ENCODE measurements at places on chromosomes 13 and 19.

GRCh38 chr19:5933391-5934068 lies 19.5 kb downstream of the CAPS start:
- no peak for DNase-seq

GRCh38 chr19:10836479-10837330 lies 693 bp upstream of the TMED1 start:
- DNase-seq, result no peak

DNA sequence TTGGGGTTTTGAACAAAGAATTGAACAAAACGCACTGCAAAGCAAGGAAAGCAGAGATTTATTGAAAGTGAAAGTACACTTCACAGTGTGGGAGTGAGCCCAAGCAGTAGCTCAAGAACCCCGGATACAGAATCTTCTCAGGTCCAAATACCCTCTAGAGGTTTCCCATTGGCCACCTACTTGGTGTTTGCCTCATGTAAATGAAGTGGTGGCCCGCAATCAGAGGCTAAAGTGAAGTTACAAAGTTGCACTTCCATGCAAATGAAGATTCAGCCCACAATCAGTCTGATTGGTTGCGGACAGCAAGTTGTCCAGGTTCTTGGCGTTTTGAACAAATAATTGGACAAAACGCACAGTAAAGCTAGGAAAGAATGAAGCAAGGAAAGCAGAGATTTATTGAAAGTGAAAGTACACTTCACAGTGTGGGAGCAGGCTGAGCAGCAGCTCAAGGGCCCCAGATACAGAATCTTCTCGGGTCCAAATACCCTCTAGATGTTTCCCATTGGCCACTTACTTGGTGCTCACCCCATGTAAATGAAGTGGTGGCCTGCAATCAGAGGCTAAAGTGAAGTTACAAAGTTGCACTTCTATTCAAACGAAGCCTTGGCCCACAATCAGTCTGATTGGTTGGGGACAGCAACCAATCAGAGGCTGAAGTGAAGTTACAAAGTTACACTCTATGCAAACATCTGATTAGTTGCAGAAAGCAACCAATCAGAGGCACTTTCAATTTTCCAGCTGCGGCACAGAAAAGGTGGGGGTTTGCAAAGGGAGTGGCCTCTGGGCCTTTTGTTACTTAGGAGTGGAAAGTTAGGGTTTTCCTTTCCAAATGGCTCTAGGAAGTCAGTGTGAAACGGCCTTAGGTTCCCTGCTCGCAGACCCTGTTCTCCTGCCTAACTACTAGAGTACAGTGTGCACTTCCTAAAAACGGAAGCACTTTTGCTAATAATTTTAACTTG lies 4.8 kb upstream of the TM9SF2 start:
- no peak for DNase-seq

DNA sequence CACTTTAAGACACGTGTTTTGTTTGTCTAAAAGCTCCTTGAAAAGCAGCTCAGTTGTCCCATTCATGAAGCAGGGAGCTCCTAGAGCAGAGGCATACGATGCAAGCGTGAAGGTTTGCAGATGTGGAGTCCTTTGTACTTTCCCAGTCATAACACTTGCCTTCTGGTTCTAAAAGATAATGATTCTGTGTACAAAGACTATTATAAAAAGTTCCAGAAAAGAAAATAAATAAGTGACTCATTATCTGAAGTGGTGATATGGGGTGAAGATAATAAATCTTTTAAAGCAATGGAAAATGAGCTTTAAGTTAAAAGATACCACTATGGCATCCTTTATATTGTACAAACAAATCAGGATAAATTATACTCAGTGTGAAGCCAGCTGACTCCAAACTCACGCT lies 569.9 kb downstream of the MYO16 start:
- no peak for DNase-seq

GRCh38 chr13:111183087-111183645 lies 68.1 kb downstream of the ARHGEF7 start:
- DNase-seq, result no peak

DNA sequence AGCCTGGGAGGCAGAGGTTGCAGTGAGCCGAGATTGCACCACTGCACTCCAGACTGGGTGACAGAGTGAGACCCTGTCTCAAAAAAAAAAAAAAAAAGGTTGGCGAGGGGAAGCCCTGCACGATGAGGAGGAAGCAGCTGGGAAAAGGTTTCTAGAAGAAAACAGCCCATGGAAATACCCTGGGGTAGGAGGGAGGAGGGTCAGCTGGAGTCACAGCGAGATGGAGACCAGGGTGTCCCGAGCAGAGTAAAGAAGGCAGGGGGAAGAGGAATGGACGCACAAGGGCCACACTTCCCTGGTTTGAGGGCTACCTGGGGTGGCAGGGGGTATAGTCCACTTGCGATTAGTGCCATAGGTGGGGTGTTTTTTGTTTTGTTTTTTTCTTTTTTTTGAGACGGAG lies 6.4 kb downstream of the KANK3 start:
- no peak for DNase-seq

GRCh38 chr13:110455941-110456340 lies 105.6 kb downstream of the RAB20 start:
- no peak for DNase-seq

GRCh38 chr19:4053423-4054324 lies 13.0 kb downstream of the ZBTB7A start:
- no peak for DNase-seq

DNA sequence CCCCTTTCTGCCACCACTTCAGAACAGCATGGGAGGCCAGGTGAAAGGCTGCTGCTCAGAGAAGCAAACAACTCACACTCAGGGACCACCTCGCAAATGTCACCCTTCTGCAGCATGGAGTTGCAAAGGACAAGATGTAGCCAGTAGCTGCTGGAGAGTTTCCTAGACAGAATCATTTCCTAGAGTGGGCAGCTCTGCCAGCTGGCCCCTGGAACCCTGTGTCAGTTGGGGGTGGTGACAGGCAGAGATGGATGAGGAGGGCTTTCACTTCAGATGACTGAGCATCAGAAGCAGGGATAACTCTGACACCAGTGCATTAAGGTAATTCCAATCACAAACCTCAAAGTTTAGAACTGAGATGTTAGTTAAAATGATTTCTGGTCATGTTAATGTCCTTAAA lies 34.4 kb upstream of the EPHX3 start:
- DNase-seq, result no peak

DNA sequence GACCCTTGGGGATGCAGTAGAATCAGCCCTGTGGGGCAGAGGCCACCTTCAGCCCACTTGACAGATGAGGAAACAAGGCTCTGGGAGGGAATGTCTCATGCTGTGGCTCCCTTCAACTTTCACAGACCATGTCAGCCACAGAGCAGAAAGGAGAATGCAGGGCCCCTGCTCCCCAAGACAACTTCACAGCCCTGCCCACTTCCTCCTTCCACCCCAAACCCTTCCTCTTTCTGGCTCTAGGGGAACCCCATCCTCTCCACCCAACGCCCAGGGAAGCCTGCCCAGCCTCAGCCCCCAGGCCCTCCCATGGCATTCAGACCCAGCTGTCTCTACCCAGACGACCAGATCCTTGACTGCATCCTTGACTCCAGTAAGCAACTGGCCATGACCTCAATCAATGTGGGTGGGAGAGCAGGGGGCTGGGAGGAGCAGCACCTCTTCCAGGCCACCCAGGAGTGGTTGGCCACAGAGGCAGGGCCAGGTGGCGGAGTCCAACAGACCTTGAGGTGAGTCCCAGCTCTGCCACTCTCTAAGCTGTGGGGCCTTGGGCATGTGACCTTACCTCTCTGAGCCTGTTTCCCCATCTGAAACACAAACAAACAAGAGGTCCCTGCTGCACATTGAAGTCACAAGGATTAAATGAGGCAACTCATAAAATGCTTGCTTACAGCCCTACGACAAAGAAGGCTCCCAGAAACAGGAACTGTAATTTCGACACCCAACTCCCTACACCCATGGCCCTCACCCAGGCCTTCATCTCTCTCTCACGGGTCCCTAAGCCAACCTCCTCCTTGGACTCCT lies 15.8 kb downstream of the DEDD2 start:
- no peak for DNase-seq

GRCh38 chr19:55546822-55547614 lies 1.7 kb upstream of the SBK3 start:
- no peak for DNase-seq

GRCh38 chr13:110005563-110005962 lies 219.2 kb upstream of the IRS2 start:
- no peak for DNase-seq

GRCh38 chr13:78323040-78323439 lies 280.3 kb downstream of the POU4F1 start:
- DNase-seq, result no peak

DNA sequence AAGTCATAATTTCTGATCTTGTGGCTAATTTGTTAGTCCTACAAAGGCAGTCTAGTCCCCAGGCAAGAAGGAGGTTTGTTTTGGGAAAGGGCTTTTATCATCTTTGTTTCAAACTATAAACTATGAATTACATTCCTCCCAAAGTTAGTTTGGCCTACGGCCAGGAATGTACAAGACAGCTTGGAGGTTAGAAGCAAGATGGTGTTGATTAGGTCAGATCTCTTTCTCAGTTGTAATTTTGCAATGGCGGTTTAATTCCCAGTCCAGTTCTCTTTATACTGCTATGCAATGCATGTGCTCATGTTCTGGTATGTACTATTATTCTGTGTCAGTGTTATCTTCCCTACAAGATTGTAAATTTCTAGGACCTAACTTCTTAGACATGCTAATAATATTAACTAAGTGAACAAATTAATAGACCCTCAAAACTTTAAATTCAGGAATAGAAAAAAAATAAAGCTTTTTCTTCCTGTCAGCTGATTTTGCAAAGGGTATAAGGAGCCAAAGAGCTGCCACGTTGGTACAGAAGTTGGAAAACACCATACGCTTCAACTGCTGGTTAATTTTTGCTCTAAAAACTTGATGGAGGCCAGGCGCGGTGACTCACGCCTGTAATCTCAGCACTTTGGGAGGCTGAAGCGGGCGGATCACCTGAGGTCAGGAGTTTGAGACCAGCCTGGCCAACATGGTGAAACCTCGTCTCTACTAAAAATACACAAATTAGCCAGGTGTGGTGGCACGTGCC lies 1.3 kb upstream of the DNAJC15 start:
- no peak for DNase-seq

DNA sequence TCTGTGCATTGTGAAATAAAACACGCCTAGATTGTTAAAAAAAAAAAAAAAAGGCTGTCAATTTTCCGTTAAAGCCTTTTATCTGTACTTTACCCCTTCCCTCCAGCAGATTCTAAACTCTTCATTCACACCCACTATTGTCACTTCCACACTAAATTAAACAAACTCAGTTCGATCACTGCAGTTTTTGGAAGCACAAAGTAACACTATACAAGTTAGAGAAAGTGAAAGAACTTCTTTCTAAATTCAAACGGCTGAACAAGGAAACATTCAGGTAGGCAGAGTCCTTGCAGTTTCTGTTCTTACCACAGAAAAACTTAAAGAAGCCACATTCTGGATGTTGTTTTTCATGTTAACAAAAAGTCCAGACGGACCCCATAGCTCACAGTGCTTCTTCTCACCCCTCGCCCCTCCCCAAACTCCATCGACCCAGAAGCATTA lies 27.5 kb upstream of the UBE2L5 start:
- DNase-seq, result no peak

- DNase-seq, result no peak
Observed at GRCh38 chr13:94254737-94255136, 224.7 kb downstream of the DCT start.

GRCh38 chr13:51243832-51244231 lies 21.6 kb downstream of the FAM124A start:
- no peak for DNase-seq

DNA sequence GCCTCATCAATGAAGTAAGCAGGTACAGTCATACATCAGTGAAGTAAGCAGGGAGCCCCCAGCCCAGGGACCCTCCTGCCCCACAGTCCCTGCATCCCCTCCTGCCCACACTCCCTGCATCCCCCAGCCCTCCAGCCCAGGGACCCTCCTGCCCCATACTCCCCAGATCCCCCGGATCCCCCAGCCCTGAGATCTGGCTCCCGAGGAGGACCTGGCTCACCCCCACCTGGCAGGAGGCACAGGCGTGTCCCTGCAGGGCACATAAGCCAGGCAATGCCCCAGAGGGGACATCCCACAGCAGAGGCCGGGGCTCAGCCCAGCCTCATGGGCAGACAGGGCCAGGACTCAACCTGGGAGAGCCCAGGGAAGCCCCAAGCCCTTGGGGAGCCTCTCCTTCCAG lies 53.6 kb upstream of the TPM4 start:
- DNase-seq, result no peak

DNA sequence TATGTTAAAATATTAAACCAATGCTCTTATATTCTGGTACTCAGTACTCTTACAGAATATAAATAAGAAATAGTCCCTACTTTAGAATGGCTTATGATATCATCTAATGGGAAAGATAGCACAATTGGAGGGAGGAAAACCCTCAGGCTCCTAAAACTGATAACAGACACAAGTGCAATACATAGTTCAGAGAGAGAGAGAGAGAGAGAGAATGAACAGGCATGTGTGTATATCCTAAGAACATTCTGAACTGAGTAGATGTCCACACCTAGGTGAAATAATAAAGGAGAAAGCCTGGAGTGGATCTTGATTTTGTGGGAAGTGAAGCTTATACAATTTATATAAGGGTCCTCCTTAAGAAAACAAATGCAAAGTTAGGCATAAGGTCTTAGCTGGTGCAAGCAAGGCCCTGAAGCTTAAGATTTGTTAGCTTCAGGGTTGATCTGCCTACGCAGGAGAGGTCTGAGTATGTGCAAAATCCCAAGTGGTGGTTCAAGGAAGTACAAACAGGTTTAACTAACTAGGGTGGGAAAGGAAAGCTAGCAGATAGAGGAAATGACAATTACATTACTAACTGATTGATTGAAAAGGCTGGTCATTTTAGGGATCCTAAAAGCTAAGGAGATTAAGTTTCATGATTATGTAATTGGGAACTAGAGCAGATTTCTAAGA lies 53.3 kb downstream of the SOX21 start:
- no peak for DNase-seq

DNA sequence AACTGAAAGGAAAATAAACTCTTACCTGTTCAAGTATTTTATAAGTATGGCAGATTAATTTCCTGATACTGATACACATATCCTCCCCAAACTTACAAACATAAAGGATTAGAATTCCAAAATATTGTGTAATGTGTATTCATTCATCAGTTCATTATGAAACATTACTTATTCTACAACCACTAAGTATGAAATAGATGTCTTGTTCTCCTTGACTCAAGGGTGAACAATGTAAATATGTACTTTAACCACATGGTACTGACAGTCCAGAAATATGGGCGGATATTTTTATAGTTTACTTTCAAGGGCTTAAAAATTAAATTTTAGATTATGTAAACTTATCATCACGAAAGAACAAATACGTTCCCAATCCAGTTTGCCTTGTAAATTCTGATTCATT lies 334.0 kb downstream of the LIG4 start:
- DNase-seq, result no peak

DNA sequence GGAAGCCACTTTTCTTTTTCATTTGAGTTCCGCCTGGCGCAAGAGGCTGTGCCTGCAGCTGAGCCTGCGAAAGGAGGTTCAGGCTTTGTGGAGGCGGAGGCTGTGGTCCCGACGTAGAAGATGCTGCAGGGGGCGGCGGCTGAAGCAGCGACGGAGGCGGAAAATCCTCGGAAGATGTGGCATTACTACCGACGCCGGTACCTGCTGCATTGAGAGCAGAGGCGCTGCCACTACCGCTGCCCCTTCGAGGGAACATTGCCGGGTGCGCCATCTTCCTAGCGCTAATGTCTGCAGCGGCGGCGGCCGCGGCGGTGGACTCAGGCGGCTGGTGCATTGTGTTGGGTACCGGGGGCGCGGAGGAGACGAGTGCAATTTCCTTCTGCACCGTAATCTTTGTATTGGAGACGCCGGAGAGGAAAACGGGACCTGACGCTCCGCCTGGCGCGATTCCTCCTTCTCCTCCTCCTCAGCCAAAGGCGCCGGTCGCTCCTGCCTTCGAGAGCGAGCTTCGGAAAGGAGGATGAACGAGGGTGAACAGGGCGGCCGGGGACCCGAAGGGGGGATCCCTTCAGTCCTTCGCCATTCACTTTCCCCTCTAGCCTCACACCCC lies at the start of gene TSC22D1:
Gene TSC22D1 (minus strand): TSS at position 590 of the 610 bp plus-strand sequence. CDS start 256 bp downstream, at position 334.
- DNase-seq, result no peak
